ENCODE measurements at places on chromosomes 5 and 9. TPM values are rescaled to one million over a fixed set of nuclear protein-coding genes. Genes with fewer than 3 reads are reported as not detected.

The PCA3 gene
- polyA plus RNA-seq: 6.1 TPM

The MLANA gene
- polyA plus RNA-seq: not detected

The NDUFB6 gene
- 58.1 TPM for polyA plus RNA-seq

The PRRT1B gene
- polyA plus RNA-seq: not detected

The NKD2 gene
- polyA plus RNA-seq: 7.5 TPM

The TRIM7 gene
- polyA plus RNA-seq: 3.7 TPM

The OTULINL gene
- 7.1 TPM for polyA plus RNA-seq

The SPATA31A3 gene
- not detected for polyA plus RNA-seq

The PTTG1 gene
- polyA plus RNA-seq: 6.5 TPM

The DRD1 gene
- 0.81 TPM for polyA plus RNA-seq

The CFAP77 gene
- polyA plus RNA-seq: not detected

The TUT7 gene
- polyA plus RNA-seq: 11.6 TPM

The SLC36A2 gene
- polyA plus RNA-seq: 0.03 TPM

The GGTA1 gene
- polyA plus RNA-seq: 5.1 TPM

The ZNF346 gene
- polyA plus RNA-seq: 12.4 TPM

The SERF1A gene
- 3.1 TPM for polyA plus RNA-seq

The CAMK2A gene
- polyA plus RNA-seq: 2.6 TPM

The DPYSL3 gene
- 287 TPM for polyA plus RNA-seq

The HTR4 gene
- polyA plus RNA-seq: 0.06 TPM

The MEGF10 gene
- polyA plus RNA-seq: 0.43 TPM

- DNase-seq: no peak
Observed at GRCh38 chr9:36855448-36856315, 178.4 kb downstream of the PAX5 start.

GRCh38 chr5:1468247-1468612 is 23.0 kb upstream of the SLC6A3 start:
- no peak for DNase-seq

GRCh38 chr5:106258591-106259125 is 1412.1 kb downstream of the EFNA5 start:
- no peak for DNase-seq

- no peak for DNase-seq
Observed at GRCh38 chr9:124800306-124801259, 23.6 kb downstream of the OLFML2A start.

- no peak for DNase-seq
Observed at GRCh38 chr9:38243993-38244392, 148.5 kb upstream of the ALDH1B1 start.

GRCh38 chr5:37984300-37984699 is 144.5 kb upstream of the GDNF start:
- DNase-seq: no peak

DNA sequence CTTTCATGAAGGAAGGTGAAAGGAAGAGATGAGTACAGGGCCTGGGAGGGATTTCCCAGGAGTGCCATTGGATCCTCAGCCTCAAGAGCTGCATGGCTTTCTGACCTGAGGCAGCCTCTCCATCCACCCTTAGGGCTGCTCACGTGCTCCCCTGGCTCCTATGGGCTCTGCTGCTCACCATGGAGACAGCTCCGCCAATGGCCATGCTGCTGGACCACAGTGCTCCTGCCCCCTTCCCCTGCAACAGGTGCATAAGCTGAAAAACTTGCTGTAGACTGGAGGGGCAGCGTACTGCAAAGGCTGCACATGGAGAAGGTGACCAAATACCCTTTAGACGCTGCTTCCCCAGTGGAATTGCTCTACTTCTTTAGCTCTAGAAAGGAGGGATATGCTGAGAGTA is 112.7 kb upstream of the PANK3 start:
- DNase-seq: no peak

- no peak for DNase-seq
Observed at GRCh38 chr5:86862093-86862492, 244.4 kb downstream of the COX7C start.

GRCh38 chr9:129113645-129114304 is 2.6 kb downstream of the PTPA start:
- no peak for DNase-seq

- no peak for DNase-seq
Observed at GRCh38 chr5:14561741-14562140, 19.9 kb upstream of the OTULINL start.

DNA sequence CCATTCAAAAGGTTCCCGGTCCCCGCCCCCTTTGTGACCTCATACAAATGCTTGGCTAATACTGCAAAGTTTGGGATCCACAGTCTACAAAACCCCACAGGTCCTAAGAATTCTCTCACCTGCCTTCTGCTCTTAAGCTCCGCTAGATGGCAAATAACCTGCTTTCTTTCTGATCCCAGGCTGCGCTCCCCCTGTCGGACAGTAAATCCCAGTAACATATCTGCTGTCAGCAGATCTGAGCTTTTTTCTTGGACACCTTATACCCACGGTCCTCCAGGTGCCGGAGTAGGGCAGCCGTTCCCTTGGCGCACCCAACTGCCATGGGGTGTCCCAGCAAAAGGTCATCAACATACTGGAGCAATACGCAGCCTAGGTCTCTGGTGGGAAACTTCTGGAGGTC is 39.0 kb upstream of the PPP1R26 start:
- DNase-seq: no peak

- DNase-seq: no peak
Observed at GRCh38 chr5:56759521-56760216, 55.7 kb upstream of the MAP3K1 start.

- DNase-seq: no peak
Observed at GRCh38 chr9:14824481-14824880, 85.7 kb downstream of the FREM1 start.

DNA sequence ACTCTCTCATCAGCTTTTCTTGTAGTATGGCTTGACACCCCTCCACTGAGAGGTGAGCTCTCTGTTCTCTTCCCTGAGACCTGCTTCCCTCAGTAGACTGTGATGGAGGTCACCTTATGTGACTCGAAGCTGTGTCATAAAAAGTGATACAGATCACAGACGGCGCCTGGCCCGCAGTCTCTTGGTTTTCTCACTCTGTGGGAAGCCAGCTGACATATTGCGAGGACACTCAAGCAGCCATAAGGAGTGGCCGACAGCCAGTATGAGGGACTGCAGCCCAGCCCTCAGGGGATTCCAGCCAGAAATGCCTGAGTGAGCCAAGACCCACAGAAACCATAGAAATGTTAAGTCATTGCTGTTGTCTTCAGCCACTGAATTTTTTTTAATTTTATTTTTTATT is 38.0 kb downstream of the GADD45G start:
- DNase-seq: no peak

DNA sequence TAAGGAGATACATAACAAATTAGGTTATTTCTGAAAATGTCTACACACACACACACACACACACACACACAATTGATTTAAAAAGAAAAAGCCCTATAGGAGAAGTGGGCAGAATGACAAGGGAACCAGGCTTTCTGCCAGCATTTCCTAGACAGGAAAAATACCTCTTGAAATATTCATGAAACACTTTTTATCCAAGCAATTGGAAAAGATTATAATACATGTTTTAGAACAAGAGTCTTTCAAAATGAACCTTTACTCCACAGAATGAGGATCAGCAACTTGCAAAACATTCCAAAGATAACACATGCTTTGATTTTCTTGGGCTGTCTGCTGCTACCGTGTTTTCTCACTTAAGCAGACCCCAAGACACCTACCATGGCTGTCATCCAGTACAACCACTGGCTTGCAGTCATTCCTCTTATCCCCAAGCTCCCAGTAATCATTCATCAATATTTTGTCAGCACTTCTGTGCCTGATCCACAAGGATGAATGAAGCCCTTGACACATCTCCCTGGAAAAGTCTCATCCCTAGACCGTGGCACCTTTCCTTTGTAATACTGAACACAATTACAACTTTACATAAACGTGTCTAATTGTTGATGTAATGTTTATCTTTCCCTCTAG is 717.1 kb upstream of the ZNF608 start:
- DNase-seq: no peak

DNA sequence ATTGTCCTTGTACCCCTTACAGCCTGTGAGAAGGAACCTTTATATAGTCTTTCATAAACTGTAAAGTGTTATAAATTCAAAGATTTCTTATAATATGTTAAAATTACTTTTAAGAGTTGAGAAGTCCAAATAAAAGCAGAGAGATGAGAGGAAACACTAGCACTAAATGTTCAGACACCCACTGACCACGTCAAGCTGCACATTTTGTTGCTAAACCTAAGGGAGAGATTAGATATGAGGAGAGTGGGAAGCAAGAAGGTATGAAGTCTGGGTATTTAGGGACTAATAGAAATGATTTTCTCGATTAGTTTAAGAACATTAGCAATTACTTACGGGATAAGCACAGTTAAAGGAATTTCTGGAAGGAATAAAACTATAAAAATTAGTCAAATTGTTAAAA is 506.9 kb downstream of the RAB3C start:
- no peak for DNase-seq

DNA sequence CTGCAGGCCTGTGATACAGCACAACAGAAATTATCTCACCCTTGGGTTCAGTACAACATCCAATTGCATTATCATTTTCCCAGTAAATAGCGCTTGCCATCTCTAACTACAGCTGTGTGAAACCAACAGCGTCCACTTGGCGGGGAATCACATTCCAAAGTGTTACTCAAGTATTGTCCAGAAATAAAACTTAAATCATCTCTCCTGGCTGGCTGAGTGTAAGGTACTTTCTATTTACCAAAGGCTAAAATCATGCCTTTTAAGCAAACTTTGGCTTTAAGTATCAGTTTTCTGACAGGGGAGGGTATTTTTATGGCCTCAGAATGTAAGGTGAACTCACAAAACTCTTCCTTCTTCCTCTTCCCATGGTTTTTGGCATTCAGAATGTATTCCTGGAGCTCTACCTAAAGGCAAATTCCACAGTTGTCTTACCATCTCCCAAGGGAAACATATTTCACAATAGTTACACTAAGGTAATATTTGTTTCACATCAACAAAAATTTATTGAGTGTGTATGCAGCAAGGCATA is 205.6 kb upstream of the MPDZ start:
- DNase-seq: no peak

- DNase-seq: no peak
Observed at GRCh38 chr9:99966716-99967115, 60.3 kb downstream of the STX17 start.

DNA sequence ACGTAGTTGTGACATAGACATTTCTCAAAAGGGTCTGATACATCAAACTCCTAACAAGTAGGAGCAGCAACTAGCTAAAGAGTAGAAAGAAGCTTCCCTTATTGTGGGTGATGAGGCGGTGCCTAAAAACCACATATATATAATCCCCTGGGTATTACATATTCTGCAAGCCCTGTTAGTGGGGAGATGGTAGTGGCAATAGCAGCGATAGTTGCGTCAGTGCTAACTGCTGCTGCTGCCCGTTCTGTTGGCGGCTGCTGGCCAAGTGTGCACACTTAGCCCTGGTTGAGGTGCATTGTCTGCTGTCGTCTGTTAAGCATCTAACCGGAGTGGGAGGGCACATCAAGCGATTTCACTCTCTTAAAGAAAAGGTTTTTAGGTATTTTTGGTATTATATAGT is 35.8 kb downstream of the VLDLR start:
- DNase-seq: no peak

GRCh38 chr9:111663301-111663823 is 2.0 kb downstream of the GNG10 start:
- DNase-seq: no peak

DNA sequence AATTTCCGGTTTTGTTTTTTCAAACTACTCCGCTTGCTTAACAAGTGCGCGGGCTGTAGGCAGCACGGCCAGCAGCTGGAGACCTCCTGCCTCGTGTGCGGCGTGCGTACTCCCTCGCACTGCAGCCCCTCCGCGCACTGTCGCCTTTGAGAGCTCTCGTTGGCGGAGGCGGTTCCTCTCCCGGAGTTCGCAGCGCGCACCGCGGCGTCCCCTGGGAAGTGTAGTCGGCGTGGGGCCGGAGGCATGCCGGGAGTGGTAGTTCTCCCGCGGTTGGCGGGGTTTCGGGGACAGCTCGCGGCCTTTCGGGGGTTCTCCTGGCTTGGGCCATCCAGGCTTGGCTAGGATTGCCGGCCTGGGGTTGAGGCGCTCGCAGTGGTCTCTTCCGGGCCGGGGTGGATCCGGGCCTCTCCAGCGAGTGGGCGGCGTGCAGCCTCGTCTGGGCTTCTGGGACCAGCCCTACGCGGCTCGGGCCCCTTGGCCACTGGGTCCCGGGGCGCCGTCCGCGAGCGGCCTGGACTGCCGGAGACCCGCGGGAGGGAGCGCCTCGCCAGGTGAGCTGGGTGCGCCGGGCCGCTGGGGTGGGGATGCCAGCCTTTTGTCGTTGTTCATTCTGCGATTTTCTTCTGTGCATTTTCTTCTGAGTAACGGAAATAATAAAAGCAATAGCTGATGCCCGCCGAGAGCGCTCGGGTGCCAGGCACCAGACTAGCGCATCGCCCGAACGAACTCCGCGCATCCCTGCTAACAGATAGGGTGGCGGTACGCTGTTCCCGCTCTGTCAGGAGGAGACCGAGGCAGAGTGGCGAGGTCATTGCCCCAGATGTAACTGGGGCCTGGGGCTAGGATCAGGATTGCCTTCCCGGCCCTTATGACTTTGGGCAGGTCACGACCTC is at the start of gene ZNF354C:
ZNF354C (plus strand) TSS at position 258 of the 893 bp plus-strand sequence. CDS start 1,696 bp downstream, outside the sequence.
- DNase-seq: peak; percentile 79

GRCh38 chr5:161230221-161230620 is 316.3 kb downstream of the GABRB2 start:
- no peak for DNase-seq

- peak; percentile 53 for DNase-seq
Observed at GRCh38 chr9:132800038-132800648, 77.9 kb downstream of the AK8 start.

DNA sequence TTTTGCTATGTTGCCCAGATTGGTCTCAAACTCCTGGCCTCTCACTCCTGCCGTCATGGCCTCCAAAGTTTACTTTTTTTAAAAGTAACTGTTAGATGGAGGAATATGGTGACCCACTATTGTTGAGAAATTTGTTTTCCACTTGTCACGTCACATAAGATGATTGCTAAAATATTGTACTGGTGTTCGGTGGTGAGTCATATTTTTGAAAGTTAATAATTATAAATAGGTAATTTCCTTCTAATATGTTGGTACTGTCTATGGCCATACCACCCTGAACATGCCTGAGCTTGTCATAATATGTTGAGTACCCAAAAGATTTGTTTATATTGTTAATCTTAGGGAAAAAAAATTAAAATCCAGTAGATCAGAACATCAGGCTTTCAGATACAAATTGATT is 22.6 kb downstream of the RMI1 start:
- no peak for DNase-seq

DNA sequence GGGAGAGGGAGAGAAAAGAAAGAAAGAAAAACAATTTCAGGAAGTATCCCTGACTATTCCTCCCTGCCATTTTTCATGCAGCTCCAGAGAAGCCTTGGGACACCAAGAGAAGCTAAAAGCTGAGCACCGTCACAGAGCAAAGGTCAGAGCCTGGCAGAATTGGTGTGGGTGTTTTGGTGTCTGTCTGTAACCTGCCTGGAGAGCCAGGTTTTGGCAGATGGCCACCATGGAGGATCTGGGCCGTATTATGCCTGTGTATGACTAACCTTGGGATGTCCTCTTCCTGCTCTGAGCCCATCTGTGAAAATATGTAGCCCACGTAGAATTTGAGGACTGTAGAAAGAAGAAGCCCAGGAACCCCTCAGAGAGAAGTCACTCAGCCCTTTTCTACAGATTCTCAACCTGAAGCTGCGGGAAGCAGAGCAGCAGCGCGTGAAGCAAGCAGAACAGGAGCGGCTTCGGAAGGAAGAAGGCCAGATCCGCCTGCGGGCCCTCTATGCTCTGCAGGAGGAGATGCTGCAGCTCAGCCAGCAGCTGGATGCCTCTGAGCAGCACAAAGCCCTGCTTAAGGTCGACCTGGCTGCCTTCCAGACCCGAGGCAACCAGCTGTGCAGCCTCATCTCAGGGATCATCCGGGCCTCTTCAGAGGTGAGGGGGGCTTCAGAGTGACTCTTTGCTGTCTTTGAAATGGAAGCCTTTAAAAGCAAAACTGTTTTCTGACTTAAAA is 18.8 kb downstream of the GLE1 start:
- no peak for DNase-seq

Data from urinary bladder (tissue), 4 donors.